ENCODE measurements at places on chromosomes 11 and 22.

- peak; percentile 90 for DNase-seq
These were observed at the start of gene TOP3B for GRCh38 chr22:21982338-21982965. TSS of gene TOP3B (minus strand) at chr22:21982787. CDS start at chr22:21975709, 7,078 bp downstream.

GRCh38 chr11:47271328-47271727 is 1.4 kb downstream of the MADD start:
- no peak for DNase-seq

GRCh38 chr11:46491661-46492330 is 100.2 kb upstream of the CHRM4 start:
- no peak for DNase-seq

- peak; percentile 75 for DNase-seq
These were observed 8.9 kb downstream of the TMPRSS6 start for GRCh38 chr22:37100589-37101127.

DNA sequence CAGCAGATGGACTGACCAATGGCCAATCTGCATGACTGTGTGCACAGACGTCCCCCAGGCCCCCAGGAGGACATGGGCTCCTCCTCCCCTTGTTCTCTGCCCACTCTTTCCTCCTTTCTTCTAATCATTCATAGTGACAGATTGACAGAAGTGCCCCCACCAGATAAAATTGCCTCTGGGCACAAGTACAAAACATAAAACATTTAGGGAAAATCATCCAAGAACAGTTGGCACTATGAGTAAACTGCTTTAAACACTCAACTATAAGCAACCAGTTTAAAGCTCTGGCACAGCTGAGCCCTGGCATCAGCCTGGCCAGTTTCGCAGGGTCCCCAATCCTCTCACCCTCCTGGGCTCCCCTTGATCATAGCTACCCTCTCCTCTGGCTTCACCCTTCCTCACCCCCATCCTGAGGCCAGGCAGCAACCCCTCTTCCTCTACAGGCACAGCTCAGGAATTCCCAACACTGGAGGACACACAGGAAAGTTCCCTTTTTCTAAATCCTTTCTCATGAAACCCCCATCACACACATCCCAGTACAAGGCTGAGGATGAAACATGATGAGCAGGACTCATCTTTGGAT is 232.9 kb downstream of the BUD13 start:
- DNase-seq = no peak

DNA sequence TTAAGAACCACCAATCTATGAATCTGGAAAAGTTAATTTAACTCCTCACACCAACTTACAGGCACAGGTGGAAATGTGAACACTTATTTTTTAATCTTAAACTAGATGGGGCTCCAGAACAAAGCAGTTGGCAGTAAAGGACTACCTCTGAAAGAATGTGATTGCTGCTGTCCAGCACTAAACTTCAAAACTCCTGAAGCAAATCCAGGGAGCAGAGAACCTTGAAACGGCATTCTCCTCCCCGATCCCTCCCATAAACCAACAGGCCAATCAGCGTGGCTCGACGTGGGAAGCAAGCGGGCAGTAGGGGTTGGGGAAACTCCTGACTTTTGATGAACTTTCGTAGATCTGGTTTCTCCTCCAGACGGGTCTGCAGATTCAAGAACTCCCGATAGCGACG is 5.0 kb downstream of the SNX19 start:
- DNase-seq = no peak

- peak; percentile 20 for DNase-seq
These were observed 15.1 kb downstream of the CWC15 start for GRCh38 chr11:94958121-94958696.

DNA sequence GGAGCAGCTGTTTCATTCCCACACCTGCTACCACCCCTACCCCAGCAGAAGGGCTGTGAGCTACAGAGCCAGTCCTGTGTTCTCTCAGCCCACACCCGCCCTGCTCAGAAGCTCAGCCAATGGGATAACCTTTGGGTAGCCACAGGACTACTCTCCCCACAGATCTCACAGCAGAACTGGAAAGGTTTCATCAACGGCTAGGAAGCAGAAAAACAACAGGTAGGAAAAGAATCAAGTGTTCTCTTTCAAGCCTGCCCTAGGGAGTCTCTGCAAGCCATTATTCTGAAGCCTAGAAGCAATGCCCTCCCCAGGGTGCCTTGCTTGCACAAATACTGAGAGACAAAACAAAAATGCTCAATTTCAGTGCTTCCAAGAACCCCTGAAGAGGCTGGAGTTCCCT is 77.2 kb downstream of the TMPRSS5 start:
- no peak for DNase-seq

DNA sequence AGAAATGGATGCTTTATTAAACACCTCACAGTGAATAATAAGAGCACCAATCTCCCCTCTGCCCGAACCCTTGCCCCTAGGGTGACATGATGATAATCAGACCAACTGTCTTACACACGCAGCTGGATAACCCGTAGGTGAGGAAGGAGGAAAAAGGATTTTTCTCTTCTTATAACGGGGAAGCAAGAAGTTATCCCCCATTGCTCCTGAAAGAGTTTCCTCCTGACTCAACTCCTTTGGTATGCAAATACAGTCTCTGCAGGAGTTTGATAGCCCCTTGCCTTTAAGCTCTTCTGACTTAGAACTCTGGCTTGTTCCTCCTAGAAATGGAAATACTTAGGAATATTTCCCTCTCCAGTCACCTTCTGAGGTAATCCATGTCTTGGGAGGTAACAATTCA is 455.8 kb downstream of the TMEM135 start:
- no peak for DNase-seq

GRCh38 chr11:83265331-83265730 is 20.8 kb downstream of the CCDC90B start:
- no peak for DNase-seq

GRCh38 chr11:47531666-47532065 is 21.3 kb downstream of the CELF1 start:
- no peak for DNase-seq

DNA sequence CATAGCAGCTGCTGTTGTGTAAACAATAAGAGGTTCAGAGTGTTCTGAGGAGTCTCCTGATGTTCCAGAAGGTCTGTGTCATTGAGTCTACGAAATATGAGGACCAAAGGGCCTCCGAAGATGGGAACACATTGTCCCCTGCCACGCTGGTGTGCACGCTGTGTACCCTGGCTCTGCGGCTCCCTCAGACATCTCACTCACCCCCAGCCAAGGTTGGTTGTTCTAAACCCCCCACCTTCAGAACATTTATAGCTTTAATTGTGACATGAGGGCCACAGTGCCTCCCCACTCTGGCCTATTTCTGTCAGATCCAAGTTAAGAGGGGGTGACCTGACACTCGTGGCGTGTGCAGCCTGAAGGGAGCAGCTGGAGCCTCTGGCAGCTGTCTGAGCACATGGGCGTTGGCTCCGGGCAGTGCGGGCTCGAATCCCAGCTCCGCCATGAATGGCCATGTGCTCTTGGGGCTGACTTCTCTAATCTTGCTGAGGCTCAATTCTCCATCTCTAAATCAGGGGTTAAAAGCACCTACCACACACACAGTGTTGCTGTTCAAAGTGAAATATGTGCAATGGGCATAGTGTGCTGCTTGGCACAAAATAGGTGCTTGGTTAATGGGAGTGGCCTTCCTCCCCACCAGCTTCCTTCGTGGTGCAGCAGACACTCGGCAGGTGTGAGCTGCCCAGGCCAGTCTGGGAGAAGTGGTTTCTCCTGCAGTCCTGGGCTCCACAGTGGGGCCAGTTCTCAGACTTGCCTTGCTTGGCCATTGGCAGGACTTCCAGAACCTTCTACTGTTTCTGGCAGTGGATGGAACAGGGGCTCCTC is 39.7 kb upstream of the MICAL2 start:
- no peak for DNase-seq

GRCh38 chr11:33690290-33691065 is 10.1 kb downstream of the C11orf91 start:
- DNase-seq = peak; percentile 52
